ENCODE measurements at places on chromosomes 16 and 17. TPM values are rescaled to one million over a fixed set of nuclear protein-coding genes. Genes with fewer than 3 reads are reported as not detected.
A peak's percentile ranks its signal among the peaks of the same experiment; 100 is the strongest.

ACSM2A gene
- total RNA-seq: not detected

- DNase-seq: peak; percentile 99
Measured at GRCh38 chr17:41812381-41813151, at the start of gene FKBP10. FKBP10 (plus strand) TSS chr17:41813004; CDS start chr17:41813035, 31 bp downstream.

DNAH3 gene
- total RNA-seq: not detected

ZNF624 gene
- 7.1 TPM for total RNA-seq

CTF1 gene
- 2.9 TPM for total RNA-seq

- DNase-seq: no peak
Measured at GRCh38 chr17:34874478-34874877, 86.8 kb downstream of the CCT6B start.

DNA sequence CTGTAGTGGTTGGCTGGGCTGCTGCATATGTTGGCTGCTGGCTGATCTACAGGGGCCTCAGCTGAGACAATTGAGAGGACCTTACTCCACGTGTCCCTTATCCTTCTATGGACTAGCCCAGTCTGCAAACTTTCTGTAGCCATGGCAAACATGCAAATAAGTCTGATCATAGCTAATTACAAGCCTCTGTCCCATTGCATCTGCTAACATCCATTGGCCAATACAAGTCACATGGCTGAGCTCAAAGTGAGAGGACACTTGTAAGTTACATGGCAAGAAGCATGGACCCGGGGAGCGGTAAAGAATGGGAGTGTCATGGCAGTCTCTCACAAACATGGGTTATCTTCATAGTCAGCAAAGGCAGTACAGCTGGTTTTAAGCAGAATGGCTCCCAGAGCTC is 11.6 kb upstream of the IL4R start:
- no peak for DNase-seq

- DNase-seq: no peak
Measured at GRCh38 chr17:50018909-50019308, 23.9 kb upstream of the DLX3 start.

- DNase-seq: no peak
Measured at GRCh38 chr16:85309656-85310587, 197.7 kb upstream of the CIBAR2 start.

COASY gene
- total RNA-seq: 13.0 TPM

Data from osteoblast (primary cell).